ENCODE measurements at places on chromosomes 5 and 9. TPM values are rescaled to one million over a fixed set of nuclear protein-coding genes. Genes with fewer than 3 reads are reported as not detected.
A peak's percentile ranks its signal among the peaks of the same experiment; 100 is the strongest.

- DNase-seq: no peak
Observed at GRCh38 chr5:40052808-40053207, 626.9 kb upstream of the PTGER4 start.

- DNase-seq: no peak
Observed at GRCh38 chr5:123809594-123810221, 297.7 kb downstream of the CSNK1G3 start.

DNA sequence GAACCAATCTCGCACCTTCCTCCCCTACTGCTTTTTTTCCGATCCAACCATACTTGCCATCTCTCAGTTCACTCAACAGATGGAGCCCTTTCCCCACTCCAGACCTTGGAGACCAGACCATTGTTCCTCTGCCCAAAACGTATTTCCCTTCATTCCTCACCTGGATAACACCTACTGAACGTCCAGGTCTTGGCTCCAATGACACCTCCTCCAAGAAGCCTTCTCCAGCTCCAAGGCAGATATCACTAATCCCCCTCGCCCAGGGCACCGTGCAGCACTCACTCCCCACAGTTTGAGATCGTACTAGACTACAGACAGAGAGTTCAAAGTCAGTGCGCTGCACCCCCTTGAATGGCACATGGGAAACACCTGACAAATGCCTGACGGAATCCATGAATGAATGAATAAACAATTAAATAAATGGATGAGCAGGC, 47.1 kb upstream of the AKNA start:
- peak; percentile 35 for DNase-seq

ETF1 gene
- total RNA-seq: 178 TPM

TAS2R1 gene
- total RNA-seq: not detected

ZNF658 gene
- total RNA-seq: 4.0 TPM
